ENCODE measurements at places on chromosomes 4 and X.

DNA sequence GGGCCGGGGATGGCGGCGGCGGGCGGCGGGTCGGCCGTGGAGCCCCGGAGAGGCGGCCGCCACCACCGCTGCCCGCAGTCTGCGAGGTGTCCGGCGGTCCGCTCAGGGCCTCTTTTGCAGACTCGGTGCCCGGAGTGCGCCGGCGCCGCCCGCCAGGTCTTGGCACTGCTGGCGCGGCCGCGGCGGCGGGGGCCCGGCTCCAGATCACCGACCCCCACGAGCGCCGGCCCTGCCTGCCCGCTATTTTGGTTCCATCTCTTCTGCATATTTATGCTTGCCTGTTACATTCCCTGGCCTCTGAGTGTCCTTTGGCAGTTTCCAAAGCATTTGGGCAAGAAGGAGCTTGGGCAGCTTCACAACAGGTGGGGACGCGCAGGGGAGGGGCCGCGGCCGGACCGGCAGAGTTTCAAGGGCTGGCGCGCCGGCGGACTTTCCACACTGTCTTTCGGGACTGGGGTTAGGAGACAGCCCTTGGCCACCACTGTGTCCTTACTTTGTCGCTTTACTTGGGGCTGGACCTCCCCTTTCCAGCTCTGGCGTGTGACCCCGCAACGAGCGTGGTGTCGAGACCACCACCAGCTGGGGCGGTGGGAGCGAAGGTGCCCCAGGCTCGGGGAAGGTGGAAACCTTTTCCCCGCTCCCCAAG is 668 bp upstream of the TAPT1 start:
- peak; percentile 33 for DNase-seq

DNA sequence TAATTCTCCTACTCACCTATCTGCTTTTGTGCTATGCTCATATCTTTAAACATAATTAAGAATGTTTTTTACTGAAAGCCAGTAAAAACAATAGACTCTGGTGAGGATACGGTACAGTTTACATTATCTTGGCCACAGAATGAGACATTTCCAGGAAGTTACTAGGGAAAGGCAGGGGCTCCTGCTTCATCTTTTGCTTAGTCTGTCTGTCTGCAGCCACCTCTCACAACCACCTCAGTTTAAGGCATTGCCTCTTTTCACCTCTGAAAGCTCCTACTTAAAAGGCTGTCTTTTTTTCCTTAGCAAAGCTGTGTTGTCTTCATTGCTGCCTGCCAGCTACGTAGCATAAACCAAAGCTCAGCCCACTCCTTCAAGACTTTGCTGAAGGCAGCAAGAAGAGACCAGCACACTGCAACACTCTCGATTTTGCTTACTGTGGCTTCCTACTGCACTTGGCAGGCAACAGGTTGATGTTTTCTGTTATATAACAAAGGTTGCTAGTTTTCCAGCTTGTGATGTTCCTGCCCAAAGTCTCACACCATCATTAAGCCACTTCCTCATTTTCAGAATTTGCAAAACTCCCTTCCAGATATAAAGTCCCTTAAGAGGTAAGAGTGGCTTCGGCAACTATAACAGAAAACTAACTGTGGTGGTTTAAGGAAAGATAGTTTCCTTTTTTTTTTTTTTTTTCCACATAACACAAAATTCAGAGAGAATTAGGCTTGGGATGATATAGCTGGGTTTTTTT is 432.9 kb downstream of the GRXCR1 start:
- DNase-seq = no peak

- DNase-seq = no peak
These were observed 225.5 kb upstream of the JADE1 start for GRCh38 chr4:128583753-128584712.

- no peak for DNase-seq
These were observed 76.3 kb upstream of the PACRGL start for GRCh38 chr4:20623939-20624338.

DNA sequence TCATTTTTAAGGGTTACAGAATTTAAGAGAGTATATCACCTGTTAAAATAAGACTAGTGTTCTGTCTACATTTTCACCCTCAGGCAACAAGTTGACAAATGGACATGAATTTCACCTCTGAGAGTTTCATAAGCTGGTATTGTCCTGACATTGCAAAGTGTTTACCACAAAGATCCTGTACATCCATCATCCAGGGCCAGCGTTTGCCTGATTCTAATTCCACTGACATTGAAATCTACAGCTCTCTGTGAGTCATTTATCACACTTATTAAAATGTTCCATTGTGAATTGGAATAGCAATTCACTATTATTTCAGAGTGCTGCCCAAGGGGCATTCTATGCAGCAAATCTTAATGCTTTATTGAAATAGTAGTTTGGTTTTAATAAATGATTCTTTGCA is 1499.4 kb upstream of the PCDH7 start:
- DNase-seq = peak; percentile 42

GRCh38 chr4:3367866-3368265 is 73.9 kb upstream of the HGFAC start:
- DNase-seq = no peak

GRCh38 chrX:132741689-132742088 is 216.7 kb downstream of the HS6ST2 start:
- DNase-seq = peak; percentile 7

DNA sequence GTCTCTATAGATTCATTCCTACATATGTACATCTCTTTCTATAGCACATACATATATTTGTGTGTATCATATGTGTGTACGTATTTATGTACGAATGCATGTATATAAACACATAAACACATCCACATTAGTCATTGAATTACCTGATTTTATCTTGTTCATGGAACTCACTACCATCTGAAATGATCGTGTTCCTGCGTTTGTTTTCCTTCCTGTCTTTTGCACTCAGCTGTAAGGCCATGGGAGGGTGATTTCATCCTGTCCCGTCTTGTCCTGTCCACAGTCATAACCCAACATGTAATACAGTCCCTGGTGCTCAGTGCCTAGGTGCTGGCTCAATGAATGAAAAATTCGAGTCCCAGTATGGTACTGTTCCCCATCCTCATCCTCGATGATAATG is 191.8 kb upstream of the PSAPL1 start:
- DNase-seq = no peak

GRCh38 chr4:113684534-113685091 is 76.9 kb downstream of the CAMK2D start:
- DNase-seq = no peak

GRCh38 chrX:43836435-43837184 is 45.6 kb downstream of the MAOB start:
- DNase-seq = no peak

DNA sequence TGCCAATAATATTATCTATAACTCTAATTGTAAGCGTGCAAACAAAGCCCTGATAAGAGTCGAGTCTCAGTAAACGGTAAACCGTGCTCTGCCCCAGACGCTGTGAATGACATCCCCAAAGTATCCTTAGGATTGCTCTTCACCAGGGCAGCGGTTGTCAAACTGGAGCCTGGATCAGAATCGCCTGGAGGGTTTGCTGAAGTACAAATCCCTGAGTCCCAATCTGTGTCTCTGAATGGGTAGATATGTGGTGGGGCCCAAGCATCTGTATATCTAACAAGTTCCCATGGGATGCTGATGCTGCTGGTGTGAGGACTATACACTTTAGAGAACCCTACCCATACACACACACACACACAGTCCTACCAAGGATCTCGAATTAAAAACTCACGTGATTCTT is 813 bp upstream of the APBB2 start:
- DNase-seq = no peak

DNA sequence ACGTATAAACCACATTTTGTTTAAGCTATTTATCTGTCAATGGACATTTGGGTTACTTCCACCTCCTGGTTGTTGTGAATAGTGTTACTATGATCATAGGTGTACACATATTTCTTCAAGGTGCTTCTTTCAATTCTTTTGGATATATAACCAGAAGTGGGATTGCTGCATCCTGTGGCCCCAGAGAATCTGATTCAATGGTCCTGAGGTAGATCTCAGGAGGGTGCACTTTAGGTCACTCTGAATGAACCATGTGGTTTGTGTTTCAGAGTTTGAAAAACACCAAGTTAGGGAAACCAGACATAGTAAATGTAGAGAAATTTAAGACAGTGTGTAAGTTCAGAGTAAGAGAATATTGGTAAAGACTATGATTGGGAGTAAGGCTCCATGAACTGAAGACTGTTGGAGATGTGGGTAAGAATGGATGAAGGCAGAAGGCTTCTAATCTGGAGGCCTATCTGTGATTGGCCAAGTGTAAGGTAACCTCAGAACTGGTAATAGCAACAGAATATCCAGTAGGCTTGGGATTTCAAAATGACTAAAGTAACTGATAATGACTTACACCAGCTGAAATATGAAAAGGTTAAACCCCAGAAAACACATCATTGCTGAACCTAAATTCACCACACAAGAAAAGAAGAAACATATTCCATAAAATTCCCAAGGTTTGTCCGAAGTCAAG is 236.9 kb downstream of the CAMK2D start:
- DNase-seq = no peak

DNA sequence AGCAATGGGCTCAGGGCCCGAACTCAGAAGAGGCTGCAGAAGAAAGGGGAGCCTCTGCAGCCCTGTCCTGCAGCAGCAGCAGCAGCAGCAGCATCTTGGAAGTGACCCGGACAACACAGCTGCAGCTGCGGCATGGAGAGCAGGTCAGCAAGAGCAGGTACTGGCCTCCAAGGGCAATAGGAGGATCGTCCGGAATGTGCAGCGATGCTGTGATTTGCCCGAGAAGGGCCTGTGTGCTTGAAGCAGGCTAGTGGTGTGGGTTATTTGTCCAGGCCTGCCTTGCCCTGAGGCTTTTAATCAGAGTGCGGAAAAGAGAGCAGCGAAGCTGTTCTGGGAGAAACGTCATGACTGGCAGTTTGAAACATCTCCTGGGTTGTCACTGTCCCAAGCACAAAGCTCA is 126.0 kb downstream of the F11 start:
- DNase-seq = peak; percentile 6

- DNase-seq = no peak
These were observed 19.6 kb downstream of the SPANXA2 start for GRCh38 chrX:141609111-141609510.

All from foreskin keratinocyte (primary cell).